ENCODE measurements at places on chromosomes 16 and 17.

DNA sequence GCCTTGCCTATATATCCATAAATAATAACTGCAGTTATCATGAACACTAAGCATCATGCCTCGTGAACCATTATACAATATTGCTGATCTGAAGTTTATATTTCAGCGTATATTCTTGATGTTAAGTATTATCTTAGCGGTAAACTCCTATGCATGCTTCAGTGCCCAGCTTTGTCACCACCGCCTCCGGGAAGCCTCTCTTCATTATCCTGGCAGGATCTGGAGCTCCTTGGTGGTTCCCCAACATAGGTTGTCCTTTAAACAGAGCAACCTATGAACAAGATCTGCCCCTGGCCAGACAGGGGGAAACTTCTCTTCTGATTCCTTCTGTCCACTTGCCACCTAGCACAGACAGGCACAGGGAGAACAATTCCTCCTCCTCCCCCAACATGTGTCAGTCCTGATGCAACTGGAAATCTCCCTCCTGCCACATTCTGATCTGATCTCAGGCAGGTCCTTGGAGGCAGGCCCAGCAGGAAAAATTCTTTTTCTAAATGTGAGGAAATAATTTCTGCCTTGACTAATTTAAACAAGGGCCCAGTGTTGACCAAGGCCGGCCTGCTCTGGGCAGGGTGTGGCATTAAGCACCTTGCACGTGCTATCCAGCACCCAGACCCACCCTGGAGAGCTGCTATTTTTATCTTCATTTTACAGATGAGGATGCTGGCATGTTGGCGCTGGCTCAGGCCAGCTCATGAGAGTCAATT is 22.4 kb downstream of the SPNS2 start:
- no peak for DNase-seq

DNA sequence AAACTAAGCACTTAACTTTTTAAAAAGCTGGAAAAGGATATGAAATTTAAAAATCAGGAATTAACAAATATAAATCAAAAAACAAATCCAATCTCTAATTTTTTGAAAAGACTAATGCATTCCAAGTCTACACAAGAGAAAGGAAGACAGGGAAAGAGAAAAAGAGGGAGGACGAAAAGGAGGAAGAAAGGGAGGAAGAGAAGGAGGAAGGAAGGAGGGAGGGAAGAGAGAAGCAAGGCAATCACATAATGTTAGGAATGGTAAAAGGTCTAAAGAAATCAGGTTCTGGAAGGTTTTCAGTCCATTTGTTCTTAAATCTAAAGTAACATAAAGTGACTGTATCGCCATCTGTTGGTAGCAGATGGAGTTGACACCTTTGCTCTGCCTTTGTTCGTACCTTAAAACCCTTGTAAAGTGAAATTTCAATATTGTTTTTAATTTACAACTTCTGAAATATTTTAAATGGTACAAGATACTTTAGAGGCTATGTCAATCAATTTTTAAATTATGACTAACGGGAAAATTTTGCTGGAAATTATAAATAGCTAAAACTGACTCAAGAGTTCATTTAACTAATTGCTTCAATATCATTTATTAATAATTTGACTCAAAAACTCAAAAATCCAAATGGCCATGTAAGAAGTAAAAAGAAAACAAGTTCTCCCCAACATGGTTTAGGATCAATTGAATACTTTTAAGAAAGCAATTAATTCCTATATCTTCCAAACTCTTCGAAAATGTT is 20.4 kb upstream of the CDYL2 start:
- peak; percentile 71 for DNase-seq

DNA sequence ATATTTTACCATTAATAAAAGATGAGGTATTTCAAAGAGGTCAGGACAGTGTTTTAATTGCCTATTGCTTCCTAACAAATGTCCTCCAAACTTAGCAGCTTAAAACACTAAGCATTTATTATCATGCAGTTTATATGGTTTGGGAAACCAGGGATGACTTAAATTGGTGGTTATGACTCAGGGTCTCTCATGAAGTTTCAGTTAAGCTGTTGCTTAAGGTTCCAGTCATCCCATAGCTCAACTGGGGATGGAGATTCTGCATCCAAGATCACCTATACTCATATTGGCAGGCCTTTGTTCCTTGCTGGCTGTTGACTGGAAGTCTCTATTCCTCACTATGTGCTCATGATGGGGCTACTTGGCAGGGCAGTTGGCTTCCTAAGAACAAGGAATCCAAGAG is 1329.9 kb upstream of the GOT2 start:
- no peak for DNase-seq

- DNase-seq, result no peak
Observed at GRCh38 chr17:15238676-15239422, 26.3 kb downstream of the PMP22 start.

GRCh38 chr16:4325253-4325758 is 9.4 kb downstream of the GLIS2 start:
- DNase-seq, result no peak

GRCh38 chr16:5058476-5058875 is 7.3 kb downstream of the C16orf89 start:
- no peak for DNase-seq

DNA sequence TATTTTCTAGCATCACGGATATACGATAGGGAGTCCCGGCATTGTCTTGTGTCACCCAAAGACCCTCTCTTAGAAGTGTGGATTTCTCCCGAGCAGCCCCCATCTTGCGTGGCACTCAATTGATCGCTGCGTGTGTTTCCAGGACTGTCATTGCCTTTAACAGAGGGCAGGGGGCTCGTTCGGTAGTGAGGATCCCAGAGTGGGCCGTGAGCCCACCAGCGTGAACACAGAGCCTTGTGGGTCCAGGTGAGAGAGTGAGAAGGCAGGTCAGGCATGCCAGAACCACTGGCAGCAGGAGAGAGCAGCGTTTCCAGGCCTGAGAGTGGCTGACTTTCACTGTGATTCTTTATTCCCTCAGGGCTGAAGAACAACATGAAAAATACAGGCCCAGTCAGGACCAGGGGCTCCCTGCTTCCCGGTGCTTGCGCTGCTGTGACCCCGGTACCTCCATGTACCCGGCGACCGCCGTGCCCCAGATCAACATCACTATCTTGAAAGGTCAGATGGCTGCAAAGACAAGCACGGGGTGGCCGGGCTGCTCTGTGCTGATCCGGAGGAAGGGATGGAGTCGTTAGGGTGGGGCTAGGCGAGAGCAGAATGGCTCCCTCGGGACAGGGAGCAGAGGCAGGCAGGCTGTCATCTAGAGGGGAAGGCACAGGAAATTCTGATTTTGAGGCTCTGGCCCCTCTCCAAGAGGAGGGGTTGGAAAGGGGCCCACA is 22.4 kb downstream of the C1QTNF1 start:
- DNase-seq, result no peak

- DNase-seq, result peak; percentile 29
Observed at GRCh38 chr16:11190588-11191560, 65.1 kb downstream of the SOCS1 start.

All from hematopoietic multipotent progenitor cell treated with erythropoietin and hydrocortisone succinate and interleukin-3 and kit ligand, for 8 days (in vitro differentiated cells).